ENCODE measurements at places on chromosomes 4 and X.

DNA sequence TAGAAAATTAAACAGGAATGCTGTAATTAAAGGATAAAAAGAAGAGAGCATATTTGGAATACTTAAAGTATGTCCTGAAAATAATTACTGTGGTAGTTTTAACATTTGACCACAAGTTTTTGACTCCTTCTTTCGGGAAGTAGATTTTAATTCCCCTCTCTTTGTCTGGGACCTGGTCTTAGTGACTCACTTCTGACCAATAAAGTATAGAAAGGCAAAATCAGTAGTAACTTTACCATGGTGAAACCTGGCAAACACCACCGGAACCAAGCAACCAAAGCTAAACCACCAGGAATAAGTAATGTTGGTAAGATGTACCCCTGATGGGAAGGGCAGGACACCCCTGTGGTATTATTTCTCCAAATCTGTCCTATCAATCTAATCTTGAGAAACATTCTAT is 314.8 kb downstream of the PDHA2 start:
- no peak for DNase-seq

DNA sequence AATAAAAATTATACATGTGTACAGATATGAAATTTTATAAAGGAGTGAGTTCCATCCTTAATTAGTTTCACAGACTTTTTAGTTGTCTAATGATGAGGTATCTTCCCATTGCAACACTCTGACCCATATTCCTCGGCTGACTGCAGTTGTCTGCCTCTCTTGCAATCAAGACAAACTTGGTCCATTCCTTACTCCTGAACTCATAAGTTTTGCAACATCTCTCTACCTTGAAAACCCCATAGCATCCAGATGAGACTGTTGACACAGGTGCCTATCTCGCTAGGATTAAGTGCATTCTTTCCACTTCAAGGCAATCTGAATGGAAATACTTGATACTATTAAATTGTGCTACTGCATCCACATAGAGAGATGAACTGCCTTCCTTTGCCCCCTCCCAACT is 2.3 kb downstream of the XKRX start:
- DNase-seq: no peak

- no peak for DNase-seq
These were observed 607.8 kb downstream of the FSTL5 start for GRCh38 chr4:161555689-161556660.

GRCh38 chr4:121073004-121073435 is 685 bp upstream of the NDNF start:
- no peak for DNase-seq

DNA sequence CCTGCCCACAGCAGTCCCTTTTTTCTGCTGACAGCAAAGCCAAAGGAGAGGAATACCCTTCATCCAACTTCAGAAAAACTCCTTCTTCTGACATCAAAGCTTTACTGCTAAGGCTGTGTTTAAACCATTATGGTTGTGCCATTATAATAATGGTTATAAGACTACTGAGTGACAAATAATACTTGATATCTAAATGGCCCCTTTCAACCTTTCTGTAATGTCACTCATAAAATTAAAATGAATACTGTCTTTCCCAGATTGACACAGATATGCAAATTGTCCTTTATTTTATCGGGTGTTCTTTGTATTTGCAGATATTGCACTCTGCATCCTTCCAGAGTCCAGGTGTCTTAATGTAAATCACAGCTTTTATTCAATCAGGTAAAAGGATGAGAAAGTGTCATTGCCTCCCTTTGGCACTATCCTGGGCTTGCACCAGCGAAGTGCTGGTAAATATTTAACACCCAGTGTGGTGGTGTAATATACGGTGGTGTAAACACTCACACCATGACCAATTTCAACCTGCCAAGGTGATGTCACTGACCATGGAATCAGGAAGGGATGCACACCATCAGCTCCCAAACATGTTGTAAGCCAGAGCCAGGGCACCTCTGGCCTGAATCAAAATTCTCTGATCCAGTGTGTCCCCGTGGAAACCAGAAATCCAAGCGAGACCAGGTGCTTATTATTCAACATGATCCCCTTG is 139.4 kb upstream of the TENM3 start:
- no peak for DNase-seq

GRCh38 chr4:108044951-108045686 is 55.4 kb downstream of the HADH start:
- no peak for DNase-seq

GRCh38 chr4:188316391-188316790 is 177.2 kb downstream of the TRIML1 start:
- DNase-seq: no peak

DNA sequence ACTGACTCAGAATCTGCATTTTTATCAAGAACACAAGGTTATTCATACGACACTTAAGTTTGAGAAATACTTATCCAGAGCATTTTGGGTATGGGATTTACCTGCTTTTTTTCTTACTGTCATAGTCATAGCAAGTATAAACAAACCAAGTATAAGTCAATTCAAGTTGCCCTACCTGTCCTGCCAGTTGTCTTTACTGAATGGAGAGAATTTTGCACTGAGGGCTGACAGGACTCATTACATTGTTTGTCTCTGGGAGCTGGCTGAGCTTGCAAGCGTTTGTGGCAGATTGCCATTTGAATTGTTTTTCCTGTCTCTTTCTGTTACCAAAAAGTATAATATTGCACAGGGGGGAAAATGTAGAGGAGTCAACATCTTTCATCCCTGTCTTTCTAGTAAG is 278.9 kb upstream of the MAGEC2 start:
- no peak for DNase-seq

GRCh38 chr4:119955256-119955655 is 111.4 kb downstream of the MAD2L1 start:
- DNase-seq: no peak

DNA sequence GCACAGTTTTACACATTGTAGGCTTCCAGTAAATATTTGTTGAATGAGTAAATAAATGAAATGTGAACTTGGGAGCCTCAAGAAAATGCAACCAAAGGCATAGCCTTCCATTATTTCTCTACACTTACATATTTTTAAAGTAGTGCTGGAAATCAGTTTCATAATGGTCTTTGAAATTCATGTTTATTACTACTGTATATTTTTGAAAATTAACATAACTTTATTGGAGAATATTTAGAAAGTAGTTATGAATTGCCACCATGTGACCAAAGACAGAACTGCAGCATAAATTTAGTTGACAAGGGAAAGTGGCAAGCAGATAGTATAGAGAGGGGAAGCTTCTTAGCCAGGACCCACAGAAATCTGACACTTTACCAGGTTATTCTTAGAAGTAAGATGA is 6.4 kb downstream of the TCEAL8 start:
- DNase-seq: no peak

- DNase-seq: peak; percentile 2
These were observed 79.4 kb downstream of the ADGRG4 start for GRCh38 chrX:136380010-136380769.

GRCh38 chrX:34503119-34503518 is 154.0 kb downstream of the TMEM47 start:
- DNase-seq: no peak

DNA sequence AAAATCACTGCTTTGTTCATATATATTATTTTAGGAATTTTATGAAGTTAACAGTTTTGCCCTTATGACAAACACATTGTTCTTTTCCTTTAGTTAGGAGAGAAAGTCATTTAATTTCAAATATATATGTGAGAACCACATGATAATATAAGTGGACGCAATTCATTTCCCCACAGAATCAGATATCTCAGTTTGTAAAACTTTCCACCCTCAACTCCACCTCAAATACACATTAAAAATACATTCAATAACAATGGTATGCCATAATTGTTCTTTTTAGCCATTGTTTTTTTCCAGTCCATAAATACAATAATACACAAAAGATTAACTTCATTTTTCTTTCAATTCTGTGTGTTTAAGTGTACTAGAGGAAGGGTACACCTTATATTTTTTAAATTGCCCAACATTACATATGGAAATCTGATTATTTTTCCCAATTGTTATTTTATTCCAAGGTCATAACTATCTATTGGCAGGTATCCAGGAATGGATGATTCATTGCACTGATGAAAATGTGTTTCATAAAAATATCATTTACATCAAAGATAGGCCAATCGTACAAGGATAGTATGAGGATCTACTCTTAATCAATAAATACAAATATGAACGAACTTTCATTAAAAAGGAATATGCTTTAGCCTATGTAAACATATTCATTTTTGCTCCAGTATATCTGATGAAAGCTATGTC is 125.0 kb downstream of the PPP3CA start:
- DNase-seq: no peak

DNA sequence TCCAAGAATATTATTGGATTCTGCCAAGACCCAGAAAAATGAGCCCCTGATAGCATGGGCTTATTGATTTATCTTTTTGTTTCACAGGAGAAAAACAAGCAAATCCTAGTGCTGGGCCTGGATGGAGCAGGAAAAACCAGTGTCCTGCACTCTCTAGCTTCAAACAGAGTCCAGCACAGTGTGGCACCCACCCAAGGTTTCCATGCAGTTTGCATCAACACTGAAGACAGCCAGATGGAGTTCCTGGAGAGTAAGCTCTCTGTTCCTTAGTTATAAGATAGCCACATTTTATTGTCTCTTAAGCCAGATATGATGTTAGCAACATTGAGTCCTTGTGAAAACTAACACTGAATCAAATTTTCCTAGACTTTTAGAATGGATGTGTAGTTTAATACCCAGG is 5.5 kb downstream of the ARL9 start:
- no peak for DNase-seq

DNA sequence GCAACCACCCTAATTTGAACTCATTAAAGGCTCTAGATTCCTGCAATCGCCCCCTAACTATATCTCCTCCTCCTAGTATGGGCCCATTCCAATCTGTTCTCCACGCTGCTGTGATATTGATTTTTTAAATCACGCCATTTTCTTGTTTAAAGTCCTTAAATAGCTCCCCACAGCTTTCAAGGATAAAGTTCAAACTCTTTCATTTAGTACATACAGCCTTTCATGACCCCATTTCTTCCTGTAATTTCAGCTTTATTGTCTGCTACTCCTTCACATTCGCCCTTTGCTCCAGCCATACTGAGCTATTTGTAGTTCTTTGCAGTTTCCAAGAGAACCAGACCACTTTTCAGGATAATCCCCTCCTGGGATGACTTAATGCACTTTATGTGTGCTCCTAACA is 118.5 kb downstream of the GC start:
- DNase-seq: no peak

- no peak for DNase-seq
These were observed 157.8 kb downstream of the SOWAHB start for GRCh38 chr4:76740192-76740591.

- DNase-seq: no peak
These were observed 457.9 kb downstream of the BCOR start for GRCh38 chrX:39639871-39640270.

- DNase-seq: no peak
These were observed 28.2 kb downstream of the IRF2 start for GRCh38 chr4:184446132-184446658.

GRCh38 chr4:85039526-85039925 is 73.0 kb upstream of the WDFY3 start:
- no peak for DNase-seq

DNA sequence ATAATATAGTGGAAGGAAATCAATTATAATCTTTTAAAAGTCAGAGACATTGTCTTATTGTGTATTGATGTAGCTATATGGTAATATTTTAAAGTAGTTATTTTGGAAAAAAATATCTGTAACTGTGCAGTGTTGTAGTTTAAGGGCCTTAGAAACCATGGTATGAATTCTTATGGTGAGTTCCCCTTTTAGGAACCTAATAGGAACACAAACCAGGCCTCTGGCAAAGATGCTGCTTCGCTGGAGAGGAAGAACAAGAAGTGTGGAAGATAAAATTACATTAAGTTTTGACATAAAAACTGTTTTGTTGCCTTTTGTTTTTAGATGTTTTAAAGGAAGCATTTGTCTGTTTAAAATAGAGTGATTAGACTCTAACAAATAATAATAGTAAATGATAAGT is 10.9 kb upstream of the TMPRSS11D start:
- no peak for DNase-seq

GRCh38 chrX:10007621-10008020 is 40.5 kb downstream of the CLDN34 start:
- no peak for DNase-seq

- no peak for DNase-seq
These were observed 268.9 kb downstream of the ASMT start for GRCh38 chrX:1883772-1884171.

- no peak for DNase-seq
These were observed 140.0 kb downstream of the FMR1NB start for GRCh38 chrX:148120999-148121623.

- DNase-seq: no peak
These were observed 238.9 kb downstream of the MAML3 start for GRCh38 chr4:139915037-139915436.

- DNase-seq: no peak
These were observed 29.4 kb downstream of the FAT4 start for GRCh38 chr4:125344198-125344597.

DNA sequence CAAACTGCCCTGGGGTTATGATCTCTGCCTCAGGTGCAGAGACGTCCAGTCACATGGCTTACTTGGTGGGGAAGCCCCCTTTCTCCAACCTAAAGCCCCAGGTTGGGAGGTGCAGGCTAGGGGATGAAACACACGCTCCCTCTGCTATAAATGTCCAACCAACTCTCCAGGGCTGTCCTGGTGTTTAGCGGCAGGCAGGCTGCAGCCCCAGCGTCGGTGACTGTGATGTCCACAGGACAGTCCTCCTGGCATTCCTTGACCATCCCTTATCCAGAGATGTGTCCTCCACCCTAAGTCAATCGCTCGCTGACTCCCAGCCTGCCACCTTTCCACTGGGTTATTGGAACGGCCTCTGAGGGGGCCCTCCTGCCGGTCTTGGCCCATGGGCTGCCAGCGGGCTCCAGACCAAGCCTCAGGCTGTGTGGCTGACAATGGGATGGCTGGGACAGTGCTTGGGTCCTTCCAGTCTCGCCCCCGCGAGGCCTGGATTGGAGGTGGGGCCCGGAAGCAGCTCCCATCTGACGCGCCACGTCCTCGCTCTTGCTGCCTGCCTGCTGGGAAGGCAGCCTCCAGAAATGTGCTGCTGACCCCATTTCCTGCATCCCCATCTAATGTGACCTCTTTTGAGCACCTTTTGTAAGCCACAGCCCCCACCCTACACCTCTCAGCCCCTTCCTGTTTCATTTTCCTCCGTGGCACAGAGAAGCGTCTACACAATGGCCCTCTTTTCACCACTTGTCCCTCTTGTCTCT is 60.8 kb upstream of the ADRA2C start:
- no peak for DNase-seq

GRCh38 chr4:135412213-135412612 is 1210.6 kb upstream of the PABPC4L start:
- no peak for DNase-seq

Data from activated CD4-positive, alpha-beta T cell treated with anti-CD3 and anti-CD28 coated beads, Interleukin-2, Interleukin-4, amounts not matched to agents 100 ng/mL and 50 ng/mL, durations not matched to agents 16 hours and 8 hours (primary cell).